ENCODE measurements at places on chromosomes 3 and 15.
A peak's percentile ranks its signal among the peaks of the same experiment; 100 is the strongest.

DNA sequence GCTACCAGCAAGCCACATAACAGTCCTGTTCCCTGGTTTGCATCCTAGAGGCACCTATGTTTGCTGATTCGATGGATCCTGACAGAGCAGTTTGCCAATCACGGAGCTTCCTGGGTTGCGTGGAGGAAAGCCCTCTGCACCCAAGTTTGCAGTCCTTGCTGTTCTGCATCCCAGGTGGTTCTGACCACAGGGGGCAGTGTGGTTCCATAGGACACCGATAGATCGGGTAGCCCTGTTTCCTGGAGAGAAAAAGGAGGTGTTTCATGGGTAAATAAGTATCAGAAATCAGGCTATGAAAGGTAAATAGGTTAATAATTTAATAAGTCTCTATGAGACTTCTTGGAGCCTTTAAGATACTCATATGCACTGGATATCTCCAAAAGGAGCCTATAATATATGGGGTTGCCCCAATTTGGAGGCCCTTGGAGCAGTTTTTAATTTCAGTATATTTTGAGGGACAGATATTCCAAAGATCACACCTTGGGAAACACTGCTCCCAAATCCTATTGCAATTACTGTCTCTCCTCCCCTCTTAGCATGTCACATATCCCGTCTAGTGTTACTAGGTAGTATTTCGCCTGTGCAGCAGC, 194.6 kb upstream of the TPM1 start:
- peak; percentile 39 for DNase-seq

GRCh38 chr3:140902791-140903190, 38.8 kb upstream of the SLC25A36 start:
- no peak for DNase-seq

DNA sequence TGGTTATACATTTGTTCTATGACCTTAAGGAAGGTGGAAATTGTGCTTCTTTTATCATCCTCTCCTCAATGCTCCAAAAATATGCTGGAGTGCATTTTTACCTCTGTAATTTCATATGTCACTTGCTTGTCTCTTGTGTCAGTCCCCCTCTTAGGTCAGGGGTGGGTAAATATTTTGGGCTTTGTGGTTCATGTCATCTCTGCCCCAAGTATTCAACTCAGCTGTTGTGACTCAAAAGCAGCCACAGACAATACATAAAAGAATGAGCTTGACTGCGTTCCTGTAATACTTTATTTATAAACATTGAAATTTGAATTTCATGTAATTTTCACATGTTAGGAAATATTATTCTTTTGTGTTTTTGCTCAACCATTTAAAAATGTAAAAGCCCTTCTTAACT, 60.4 kb upstream of the SLC24A5 start:
- no peak for DNase-seq

- DNase-seq: no peak
Observed at GRCh38 chr3:165513715-165514701, 317.8 kb upstream of the SLITRK3 start.

DNA sequence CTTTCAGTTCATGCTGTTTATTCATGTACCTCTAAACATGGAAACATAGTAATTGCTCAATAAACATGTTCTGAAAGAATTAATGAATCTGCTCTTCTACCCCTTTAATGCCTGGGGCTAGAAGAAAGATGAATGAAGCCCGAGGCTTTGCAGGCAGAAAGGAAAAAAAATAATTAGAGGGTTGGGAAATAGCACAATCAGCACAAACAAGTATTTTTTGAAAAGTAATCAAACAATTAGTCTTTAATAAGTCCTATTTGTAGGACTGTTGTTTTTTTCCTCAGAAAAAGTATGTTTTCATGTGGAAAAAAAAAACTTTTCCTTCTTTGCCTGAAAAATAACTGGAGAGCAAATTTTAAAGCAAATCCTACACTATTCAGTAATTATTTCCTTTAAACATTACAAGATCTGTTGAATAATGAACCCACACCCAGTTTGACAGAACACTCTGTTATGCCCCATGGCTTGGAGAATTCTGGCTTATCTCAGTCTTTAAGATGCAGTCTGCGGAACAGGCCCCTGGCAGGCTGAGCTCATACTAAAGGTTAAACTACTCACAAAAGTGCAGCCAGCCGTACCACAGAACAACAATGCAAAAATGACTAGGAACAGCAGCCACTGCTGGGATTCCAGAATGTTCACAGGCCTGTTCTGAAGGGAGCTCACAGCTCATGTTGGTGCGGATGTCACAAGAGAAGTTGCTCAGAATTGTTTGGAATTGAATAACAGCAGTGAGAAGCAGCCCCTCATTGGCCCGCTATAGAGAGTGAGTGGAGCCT, 79.2 kb downstream of the ABI3BP start:
- no peak for DNase-seq

DNA sequence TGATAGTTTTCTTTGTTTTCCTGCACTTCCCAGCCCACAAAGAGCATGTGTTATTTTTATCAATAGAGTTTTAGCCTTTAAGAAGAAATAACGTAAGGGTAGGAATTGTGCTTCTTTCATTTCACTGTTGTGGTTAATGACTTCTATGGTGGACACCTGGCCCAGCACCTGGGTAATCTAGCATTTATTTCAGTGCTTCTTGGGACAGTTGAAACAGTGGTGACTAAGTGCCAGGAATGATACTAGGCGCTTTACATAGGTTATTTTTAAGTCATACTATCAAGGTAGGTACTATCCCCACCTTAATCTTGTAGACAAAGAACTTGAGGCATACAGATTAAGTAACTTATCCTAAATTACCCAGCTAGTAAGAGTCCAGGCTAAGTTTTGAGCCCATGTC, 243.8 kb downstream of the SOX2 start:
- DNase-seq: no peak

DNA sequence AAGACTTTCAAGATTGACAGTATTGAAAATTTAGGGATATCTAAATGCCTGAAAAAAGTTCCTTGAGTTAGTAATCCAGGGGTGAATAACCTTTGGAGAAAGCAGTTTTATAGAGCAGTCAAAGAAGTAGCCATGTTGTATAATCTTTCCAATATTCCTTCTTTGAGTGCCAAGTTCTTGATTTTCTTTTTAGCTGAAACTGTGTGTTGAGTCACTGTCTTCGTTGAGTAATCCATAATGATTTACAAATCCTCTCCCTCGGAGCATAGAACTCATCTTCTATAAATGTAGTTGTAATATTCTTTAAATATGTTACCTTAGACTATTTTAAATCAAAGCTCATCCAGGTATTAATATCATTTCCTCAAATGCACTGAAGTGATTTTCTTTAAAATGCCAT, 135.2 kb downstream of the BBX start:
- no peak for DNase-seq

- peak; percentile 19 for DNase-seq
Observed at GRCh38 chr15:79769069-79769481, 127.7 kb downstream of the MTHFS start.

DNA sequence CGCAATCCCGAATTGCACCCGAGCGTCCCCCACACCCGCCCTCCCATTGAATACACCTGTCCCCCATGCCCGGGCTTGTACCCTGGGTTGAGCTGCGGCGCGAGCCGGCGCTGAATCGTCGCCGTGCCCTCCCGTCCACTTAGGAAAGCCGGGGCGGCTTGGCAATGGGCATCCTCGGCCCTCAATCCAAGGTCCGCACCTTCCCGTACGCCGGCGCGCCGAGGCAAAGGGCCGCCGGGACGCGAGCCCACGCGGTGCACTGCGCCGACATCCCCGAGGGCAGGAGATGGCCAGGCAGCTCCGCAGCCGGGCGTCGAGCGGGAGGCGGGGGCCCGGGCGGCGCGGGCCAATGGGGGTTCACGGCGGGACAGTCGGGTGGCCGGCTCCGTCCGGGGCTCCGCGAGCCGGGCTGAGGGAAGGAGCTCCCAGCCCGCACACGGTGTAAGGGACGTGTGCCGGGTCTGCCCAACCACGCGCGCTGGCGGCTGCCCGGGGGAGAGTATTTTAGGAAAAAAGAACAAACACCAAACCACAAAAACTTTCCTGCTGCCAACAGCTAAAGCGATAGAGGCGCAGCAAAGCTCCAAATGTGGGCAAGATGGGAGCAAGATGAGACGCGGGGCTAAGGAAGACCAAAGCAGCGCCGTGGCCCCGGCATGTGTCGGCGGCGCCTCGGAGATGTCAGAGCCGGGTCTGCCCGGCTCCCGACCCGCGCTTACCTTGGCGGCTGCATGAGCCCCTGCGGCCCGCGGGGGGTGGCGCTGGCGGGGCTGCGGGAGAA, 621 bp downstream of the RGMA start:
- peak; percentile 38 for DNase-seq

GRCh38 chr3:158352551-158352950, 218.4 kb upstream of the MLF1 start:
- DNase-seq: no peak

DNA sequence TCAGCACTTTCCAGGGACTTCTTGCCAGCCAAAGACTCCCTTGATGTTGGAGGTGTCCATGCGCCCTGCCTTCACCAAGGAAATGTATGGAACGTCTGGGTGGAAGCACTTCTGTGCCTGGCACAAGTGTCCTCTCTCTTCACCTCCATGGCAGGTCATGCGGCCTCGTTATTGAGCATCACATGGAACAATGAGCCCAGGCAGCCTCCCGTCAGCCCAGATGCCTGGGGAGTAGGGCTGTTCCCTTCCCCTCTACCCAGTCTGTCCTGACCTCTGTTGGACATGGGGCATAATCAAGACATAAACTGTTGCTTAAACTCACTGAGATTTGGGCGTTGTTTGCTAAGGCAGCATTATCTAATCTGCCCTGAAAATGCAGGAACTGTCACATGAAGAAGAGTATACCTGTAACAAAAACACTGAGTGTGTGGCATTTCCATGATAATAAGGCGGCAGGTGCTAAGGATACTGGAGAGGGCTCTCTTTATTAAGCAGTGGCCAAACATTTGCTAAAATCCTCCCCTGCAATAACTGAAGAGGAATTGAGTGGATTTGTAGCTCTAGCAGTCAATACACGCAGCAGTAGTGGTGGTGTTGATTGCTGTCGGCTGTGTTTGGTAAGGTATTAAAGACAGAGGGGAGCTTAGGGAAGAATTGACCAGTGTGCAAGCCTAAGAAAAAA, 338.2 kb upstream of the ATP10A start:
- peak; percentile 0 for DNase-seq

- DNase-seq: no peak
Observed at GRCh38 chr3:149284034-149284433, 49.4 kb downstream of the TM4SF18 start.

DNA sequence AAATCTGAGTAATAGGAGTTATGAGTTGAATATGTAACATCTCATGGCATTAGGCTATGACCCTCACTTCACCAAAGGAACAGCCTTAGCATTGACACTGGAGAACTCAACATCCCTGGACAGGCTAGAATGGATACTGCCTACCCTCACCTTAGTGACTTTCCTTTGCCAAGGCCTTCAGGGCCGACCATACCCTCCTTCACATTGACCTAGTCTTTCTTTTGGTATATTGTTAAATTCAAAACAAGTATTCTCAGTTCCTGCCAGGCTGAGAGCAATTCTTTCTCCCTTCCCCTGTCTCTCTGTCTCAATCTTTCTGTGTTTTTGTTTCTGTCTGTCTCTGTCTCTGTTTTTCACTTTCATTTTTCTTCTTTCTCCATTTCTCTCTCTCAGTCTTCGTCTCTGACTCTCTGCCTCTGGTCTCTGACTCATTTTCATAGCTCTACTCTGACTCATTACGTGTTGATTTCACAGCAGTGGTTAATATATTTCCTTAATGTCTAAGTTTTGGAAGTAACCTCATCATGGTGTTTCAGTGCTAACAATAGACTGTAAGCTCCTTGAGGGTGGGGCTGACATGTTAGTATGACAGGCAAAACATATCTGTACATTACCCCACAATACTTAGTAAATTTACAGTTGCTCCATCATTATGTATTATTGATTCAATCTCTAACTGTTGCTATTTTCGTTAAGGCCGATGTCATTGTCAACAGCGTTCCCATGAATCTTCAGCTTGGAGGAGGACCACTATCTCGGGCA, 32.5 kb downstream of the PARP15 start:
- no peak for DNase-seq

- peak; percentile 83 for DNase-seq
Observed at GRCh38 chr15:57306161-57306943, 70.0 kb upstream of the CGNL1 start.

GRCh38 chr3:125442506-125442905, 67.4 kb upstream of the ZNF148 start:
- DNase-seq: no peak

DNA sequence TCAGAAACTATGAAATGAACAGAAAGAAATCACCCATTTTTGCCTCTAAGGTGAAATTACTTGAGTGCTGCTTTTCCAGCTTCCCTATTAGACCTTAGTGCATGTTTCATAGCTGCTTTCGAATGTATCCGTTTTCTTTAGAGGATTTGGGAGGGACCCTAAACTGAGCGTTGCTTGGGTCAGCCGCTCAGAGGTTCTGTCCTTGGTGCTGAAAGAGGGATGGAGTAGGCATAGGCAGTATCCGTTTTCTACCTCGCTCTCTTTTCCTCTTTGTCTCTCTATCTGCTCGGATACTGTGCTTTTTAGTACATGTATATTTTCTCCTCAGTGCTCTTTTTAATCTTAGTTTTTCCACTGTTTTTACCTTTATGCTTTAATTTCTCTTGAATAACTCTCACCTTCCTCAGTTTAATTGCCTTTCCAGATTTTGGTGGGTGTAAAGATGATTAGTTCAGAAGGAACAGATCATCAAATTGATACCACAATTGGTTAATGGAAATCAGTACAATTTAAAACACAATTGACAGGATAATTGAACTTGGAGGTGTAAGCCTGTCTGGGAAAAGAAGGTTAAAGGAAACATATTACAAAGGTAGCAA, at the start of gene DRD3:
Gene DRD3, minus strand, starts transcription at position 283 of the 599 bp plus-strand sequence. CDS start 7,060 bp downstream, outside the sequence.
- no peak for DNase-seq

GRCh38 chr15:66854012-66854965, 152.3 kb downstream of the SMAD6 start:
- DNase-seq: no peak

DNA sequence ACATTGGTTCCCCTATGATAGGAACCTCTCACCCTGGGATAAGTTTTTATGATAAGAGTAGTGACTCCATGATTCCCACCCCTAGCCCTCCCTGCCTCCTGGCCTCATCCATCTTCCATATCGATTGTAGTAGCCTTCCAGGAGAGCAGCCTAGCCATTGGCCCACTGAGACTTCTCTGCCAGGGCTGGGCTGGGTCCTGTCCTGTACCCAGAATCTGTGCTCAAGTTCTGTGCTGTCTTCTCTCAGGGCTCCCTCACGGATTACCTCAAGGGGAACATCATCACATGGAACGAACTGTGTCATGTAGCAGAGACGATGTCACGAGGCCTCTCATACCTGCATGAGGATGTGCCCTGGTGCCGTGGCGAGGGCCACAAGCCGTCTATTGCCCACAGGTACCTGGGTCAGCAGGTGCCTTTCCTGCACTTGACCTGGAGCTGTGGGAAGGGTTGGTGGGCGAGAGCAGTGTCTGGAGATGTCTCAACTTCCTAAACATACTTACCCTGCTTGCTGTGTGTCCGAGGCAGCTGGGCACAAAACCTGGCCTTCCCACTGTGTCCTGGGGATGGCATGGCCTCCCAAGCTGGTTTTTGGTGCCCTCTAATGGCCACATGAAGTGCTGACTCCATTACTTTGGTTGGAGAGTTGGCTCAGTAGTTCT, 16.6 kb upstream of the EXOG start:
- peak; percentile 10 for DNase-seq

GRCh38 chr3:16103472-16103871, 71.0 kb upstream of the GALNT15 start:
- DNase-seq: no peak

- DNase-seq: no peak
Observed at GRCh38 chr3:123284399-123285010, 82.8 kb downstream of the SEC22A start.

Measured in COR-L47 (cell line).